Cardiac fibroblast (primary cell): ENCODE measurements at places on chromosomes 3 and 15.

DNA sequence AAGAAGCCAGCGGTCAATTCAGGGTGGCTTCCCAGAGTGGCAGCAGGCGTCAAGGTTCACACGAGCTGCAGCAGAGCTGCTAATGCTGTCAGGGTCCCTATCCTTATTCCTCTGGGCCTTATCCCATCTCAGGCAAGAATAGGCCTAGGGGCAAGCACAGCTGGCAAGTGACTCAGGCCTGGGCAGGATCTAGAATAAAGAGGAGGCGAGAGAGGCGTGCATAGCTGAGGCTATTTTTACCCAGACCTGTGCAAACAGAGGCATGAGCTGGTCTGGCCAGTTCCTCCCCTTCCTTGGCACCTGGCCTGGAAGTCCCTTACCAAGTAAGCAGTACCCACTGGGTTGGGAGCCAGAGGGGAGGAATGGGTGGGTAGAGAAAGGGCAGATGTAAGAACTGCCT is 12.2 kb upstream of the VIPR1 start:
- DNase-seq, result peak; percentile 54

GRCh38 chr15:29066838-29067237 is 181.1 kb downstream of the APBA2 start:
- DNase-seq, result no peak

DNA sequence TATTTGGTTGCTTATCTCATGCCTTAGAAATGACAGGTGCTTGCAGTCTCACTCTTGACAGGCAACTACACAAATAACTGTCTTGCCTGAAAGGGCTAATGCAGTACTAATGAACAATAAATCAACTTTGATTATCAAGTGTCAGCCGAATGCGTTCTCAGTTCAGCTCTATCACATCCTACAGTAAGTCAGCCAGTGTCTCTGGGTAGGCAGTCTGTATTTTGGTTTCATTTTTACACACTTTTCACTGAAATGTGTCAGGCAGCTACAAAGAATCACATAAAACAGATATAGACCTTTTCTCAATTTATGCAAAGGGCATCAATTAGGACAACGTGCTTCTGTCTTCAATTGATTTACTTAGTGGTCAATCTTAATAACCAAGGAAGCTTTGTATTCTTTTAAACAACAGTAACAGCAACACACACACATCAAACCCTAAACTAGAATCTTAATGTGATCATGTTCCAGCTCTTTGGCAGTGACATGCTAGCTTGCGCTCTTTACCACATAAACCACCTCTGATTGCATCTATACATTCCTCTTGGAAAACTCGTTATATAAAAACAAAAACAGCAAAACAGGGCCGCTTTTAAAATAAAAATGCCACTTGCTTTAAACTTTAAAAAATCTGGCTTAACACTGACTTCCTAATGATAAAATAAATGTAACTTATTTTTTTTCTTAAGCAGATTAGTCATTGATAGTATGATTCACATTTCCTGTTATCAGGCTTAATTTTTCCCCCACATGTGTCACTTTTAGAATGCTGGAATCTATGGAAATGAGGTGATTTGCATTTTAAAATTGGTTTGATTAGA is 520.4 kb downstream of the FOXP1 start:
- peak; percentile 72 for DNase-seq

DNA sequence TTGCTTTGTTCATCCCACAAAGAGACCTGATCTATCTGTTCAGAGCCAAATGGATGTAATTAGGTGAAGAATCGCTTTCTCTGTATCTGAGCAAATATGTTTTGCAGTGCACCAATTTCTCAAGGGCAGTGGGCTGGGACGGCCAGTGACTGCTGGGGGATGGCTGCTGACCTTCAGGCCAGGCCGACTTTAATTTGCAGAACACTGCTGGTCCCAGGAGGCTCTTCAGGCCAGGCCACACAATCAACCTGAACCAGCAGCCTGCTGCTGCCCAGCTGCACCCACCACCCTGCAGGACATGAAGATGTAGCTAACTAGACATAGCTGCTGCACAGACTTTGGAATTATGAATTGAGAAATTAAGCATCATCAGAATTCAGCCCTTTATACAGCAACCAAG is 194.4 kb upstream of the ONECUT1 start:
- DNase-seq, result no peak

DNA sequence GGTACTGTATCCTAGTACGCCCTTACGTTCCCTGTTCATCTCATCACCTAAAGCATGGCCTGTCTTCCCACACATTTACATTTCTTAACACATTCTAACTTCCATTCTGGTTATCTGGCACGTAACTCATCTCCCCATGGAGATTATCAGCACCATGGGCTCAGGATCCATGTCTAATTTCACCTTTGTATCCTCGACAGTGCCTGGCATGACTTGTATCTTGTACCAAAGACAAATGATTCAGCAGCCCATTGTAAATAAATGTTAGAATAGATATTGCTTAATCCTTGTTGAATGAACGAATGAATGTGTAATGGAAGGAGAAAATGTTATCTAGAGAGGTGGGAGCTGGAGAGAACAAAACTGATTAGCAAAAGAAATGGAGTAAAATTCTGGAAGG is 69.7 kb upstream of the TPM1 start:
- DNase-seq, result peak; percentile 65

GRCh38 chr3:122391681-122392446 is 7.9 kb downstream of the FAM162A start:
- DNase-seq, result no peak

DNA sequence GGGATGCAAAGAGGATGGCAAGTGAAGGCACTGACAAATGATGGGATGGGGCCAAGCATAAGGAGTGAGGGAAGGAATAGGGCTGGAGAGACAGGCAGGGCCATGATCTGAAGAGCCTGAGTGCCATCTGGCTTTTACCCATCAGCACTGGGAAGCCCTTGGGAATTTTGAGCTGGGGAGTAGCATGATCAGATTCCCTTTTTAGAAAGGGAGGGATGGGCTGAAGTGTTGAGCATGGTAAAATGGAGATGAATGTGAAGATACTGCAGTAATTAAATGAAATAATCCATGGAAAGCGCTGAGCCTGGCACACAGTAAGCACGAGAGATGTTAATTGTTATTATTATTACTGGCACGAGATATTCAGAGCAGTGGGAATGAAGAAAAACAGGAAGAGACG is 9.9 kb downstream of the RBP1 start:
- DNase-seq, result no peak

DNA sequence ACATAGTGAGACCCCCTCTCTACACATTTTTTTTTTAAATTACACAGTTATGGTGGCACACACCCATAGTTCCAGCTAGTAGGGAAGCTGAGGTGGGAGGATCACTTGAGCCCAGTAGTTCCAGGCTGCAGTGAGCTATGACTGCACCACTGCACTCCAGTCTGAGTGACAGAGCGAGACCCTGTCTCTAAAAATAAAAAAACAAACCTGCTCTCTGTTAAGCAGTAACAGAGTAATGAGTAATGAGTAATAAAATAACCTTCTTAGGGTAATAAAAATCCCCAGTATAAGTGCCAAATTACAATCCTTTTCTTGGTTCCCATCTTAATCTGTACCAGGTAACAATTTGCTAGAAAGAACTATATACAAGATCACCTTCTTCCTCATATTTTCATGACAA is 65.9 kb upstream of the PLXND1 start:
- DNase-seq, result no peak

GRCh38 chr15:50365971-50366370 is 11.0 kb upstream of the GABPB1 start:
- DNase-seq, result no peak

DNA sequence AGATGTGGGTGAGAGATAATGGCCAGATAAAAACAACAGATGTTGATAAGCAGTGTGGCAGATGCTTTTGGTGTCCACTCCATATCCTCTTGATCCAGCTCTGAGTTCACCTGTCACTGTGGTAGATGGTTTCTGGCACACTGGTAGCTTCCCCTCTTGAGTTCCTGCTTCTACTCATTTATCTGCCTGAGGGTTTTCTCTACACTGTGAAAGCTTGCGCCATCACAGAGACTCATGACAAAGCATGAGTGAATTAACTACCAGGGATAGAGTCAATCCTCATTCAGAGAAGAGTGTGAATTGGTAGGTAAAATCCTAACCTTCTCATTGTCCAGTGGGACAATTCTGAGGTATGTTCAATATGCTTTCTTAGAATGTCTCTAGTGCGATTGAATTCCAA is 50.0 kb upstream of the ARHGEF26 start:
- DNase-seq, result no peak

- no peak for DNase-seq
These were observed 139.2 kb downstream of the ATP8B4 start for GRCh38 chr15:49979705-49980382.

DNA sequence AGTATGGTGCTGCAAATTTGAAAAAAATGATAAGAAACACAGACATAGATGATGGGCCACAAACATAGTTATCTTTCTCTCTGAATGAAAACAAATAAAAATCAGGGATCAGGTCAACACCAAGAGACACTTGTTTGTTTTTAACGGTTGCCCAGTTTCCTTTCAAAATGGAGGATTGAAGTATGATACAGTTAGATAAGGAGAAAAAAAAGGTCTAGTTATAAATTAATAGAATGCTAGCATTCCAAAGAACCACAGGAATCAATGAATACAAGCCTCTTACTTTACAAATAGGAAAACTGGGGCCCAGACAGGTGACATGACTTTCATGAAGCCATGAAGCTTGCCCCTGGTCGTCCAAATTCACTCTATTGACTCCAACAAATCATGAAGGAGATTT is 305.1 kb downstream of the ZNF621 start:
- DNase-seq, result no peak

GRCh38 chr3:81920816-81921215 is 159.4 kb upstream of the GBE1 start:
- DNase-seq, result peak; percentile 42

DNA sequence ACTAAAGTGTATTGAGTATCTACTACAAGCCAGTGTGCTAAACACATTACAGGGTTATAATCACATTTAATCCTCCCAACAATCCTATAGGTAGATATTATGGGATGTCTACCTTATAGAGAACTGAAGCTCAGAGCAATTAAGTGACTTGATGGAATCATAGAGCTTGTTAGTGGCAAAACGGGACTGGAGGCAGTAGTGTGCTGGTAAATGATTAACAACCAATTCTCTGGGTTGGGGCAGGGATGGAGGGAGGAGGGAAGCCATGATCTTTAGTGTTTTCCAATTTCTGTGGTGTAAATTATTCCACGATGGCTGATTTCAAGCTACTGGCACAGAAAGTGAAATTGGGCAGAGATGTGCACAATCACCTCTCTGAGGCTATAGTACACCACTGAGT is 18.5 kb upstream of the CSRNP1 start:
- no peak for DNase-seq

DNA sequence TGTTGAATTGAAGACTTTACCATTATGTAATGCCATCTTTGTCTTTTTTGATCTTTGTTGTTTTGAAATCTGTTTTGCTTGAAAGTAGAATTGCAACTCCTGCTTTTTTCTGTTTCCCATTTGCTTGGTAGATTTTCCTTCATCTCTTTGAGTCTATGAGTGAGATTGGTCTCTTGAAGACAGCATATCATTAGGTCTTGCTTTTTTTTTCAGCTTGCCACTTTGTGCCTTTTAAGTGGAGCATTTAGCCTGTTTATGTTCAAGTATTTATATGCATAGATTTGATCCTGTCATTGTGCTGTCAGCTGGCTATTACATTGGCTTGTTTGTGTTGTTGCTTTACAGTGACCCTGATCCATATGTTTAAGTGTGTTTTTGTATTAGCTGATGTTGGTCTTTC is 131.8 kb downstream of the ZIC1 start:
- no peak for DNase-seq

DNA sequence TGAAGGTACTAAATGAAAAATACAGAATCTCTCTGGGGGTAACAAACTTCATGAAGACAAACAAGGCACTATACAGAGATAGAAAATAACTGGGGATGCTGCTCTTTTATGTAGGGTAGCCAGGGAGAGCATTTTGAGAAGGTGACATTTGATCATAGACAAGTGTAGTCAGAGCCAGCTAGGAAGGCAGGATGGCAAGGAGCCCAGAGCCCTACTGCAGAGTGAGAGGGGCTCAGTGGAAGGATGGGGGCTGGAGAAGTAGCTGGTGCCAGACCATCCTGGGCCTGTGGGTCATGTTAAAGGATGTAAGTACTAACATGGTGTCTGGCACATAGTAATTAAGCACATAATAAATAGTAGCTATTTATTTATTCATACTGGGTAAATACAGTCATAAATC is 133.6 kb downstream of the MEIS2 start:
- no peak for DNase-seq

GRCh38 chr3:146133441-146133840 is 27.5 kb downstream of the PLOD2 start:
- no peak for DNase-seq

DNA sequence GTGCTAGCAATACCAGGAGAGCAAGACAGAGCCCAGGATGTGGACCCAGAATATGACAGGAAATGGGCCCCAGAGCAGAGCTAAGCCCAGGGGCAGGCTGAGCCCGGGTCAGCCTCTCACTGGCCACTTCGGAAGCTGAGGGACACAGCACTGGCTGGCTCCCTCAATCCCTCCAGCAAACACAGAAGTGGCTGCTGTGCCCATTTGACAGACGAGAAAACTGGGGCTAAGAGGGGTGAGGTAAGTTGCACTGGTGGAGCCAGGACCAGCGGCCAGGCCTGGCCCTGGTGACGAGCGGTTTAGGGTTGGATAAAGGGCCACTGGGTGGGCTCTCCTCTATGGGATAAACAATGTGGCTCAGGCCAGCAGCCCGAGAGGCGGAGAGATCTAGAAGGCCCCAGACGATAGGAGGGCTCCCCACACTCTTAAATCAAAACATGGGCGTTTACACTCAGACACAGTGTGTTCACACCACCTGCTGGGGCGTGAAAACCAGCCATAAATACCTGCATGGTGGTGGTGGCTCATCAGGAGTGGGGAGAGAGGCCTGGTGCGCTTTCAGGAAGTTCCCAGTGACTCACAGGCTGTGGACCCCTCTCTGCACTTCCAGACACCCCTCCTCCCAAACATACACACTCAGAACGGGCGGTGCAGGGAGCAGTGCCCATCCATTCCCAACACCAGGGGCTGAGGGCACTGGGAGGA is 12.0 kb upstream of the LINGO1 start:
- no peak for DNase-seq
